Left ventricle myocardium inferior (tissue), 1 donor: ENCODE measurements at places on chromosomes 5 and 9. TPM values are rescaled to one million over a fixed set of nuclear protein-coding genes. Genes with fewer than 3 reads are reported as not detected.

DNA sequence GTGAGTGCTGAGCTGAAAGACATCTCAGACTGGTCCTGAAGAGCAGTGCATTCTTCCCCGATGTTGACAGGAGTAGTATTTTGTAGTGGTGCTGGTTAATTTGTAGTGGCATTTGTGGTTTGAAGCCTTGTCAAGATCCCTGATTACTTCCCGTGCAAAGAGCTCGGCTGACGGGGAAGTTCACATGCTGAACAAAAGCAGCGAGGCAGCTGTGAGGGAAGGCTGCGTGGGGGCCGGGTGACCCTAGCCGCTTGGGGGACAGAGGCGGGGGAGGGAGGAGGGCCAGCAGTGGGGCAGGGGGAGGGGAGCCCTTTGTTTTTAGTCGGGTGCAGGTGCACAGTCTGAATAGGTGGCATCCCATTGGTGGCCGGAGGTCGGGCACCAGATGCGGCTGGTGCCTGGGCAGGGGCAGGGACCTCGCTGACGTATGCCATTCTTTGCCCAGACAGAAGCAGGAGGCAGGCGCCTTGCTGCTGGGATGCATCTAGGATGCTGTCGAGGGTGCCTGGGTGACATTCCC, 64.7 kb downstream of the CRB2 start:
- DNase-seq = no peak

DNA sequence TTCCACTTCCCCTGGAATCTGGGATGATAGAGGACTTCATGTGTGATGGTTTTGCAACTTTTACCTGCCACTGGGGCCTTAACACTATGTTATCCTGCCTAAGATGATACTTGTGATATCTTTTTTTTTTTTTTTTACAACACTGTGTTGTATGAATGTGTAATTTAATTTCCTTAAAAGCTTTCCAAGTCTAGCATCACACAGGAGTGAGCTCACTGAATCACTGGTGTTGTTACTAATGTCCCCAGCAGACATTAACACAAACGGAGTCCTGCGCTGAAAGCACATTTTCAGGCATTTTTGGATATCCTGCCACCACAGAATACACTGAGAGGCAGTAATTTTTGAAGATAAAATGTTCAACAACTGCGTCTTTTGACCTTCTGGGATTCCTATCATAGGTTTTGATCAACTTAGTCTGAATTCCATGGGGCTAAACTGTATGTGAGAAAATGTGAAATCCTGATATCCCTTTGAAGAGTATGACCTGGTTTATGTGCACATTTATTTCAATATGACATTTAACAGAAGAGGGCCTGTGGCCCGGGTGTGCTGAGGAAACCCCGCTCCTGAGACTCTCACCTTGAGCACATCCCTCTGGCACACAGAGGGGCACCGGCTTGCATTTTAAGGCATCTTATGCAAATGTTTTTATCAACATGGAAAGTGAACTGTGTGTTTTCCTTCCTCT, 118.0 kb downstream of the FSTL4 start:
- no peak for DNase-seq

Gene HRH2
- total RNA-seq = 47.7 TPM

Gene SMIM32
- not detected for total RNA-seq

DNA sequence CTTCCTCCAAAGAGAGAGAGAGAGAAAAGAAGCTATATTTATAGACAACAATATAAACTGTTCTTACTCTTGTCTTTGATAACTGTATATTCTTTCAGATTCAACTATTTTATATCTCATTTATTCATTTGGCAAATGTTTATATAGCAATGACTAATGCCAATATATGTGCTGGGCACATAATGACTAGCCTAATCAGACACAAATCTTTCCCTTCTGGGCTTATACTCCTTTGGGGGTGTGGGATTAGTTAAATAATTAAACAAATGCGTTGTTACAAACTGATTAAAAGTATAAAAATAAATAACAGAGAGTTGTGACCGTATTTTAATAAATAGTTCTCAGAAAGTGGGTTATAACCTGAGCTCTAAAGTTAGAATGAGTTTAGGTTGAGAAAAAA, 4.0 kb downstream of the SPINK14 start:
- DNase-seq = no peak

Gene PCDHB16
- total RNA-seq = 1.4 TPM

GRCh38 chr5:141763541-141763940, 81.5 kb upstream of the ARAP3 start:
- DNase-seq = no peak

DNA sequence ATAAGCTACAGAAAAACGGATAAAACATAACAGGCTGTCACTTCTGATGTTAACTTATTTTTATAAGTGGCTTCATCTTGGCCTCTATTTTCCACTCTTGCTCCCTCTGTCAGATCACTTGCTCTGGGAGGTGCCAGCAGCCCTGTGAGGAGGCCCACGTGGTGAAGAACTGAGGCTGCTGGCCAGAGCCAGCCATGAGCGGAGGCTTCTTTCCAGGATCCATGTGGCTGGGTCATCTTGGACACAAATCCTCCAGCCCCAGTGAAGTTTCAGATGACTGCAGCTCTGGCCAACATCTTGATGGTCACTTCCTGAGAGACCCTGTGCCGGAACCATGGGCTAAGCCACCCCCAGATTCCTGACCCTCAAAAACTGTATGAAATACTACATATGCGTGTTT, 7.5 kb upstream of the CMBL start:
- no peak for DNase-seq
